ENCODE measurements at places on chromosomes 13 and 19. TPM values are rescaled to one million over a fixed set of nuclear protein-coding genes. Genes with fewer than 3 reads are reported as not detected.

Gene CGB5
- total RNA-seq: 0.88 TPM

Gene HIPK4
- total RNA-seq: 0.29 TPM

Gene ZNF723
- total RNA-seq: not detected

Gene SYCN
- not detected for total RNA-seq

Gene LGALS14
- not detected for total RNA-seq

Gene SWSAP1
- 2.4 TPM for total RNA-seq

Gene ARHGAP45
- total RNA-seq: 2.6 TPM

Gene LILRB5
- total RNA-seq: 0.06 TPM

Gene IL11
- total RNA-seq: 53.6 TPM

Gene NKG7
- total RNA-seq: not detected

Gene CAPN12
- 5.0 TPM for total RNA-seq

Gene TUBA3C
- not detected for total RNA-seq

Gene ONECUT3
- not detected for total RNA-seq

Gene OR10H4
- not detected for total RNA-seq

Gene OR10H3
- not detected for total RNA-seq

Gene ADM5
- 3.4 TPM for total RNA-seq

Gene C19orf38
- 0.10 TPM for total RNA-seq

Gene LRRC4B
- 0.93 TPM for total RNA-seq

Gene NANOS2
- not detected for total RNA-seq

Gene ZNF99
- total RNA-seq: not detected

Gene HS6ST3
- not detected for total RNA-seq

Gene PALM
- 17.8 TPM for total RNA-seq

Gene CGB8
- total RNA-seq: 3.5 TPM

Gene BCL2L12
- 66.3 TPM for total RNA-seq

Gene LGALS4
- total RNA-seq: 0.42 TPM

Gene LAIR2
- not detected for total RNA-seq
